ENCODE measurements at places on chromosomes 4 and X.

GRCh38 chr4:94758141-94758699 is 465 bp downstream of the BMPR1B start:
- no peak for DNase-seq

DNA sequence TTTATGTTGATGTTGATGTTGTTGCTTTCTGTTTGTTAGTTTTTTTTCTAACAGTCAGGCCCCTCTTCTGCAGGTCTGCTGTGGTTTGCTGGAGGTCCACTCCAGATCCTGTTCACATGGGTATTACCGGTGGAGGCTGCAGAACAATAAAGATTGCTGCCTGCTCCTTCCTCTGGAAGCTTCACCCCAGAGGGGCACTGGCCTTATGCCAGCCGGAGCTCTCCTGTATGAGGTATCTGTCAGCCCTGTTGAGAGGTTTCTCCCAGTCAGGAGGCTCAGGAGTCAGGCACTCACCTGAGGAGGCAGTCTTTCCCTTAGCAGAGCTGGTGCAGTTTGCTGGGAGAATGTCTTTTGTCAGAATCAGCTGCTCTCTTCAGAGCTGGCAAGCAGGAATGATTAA is 34.7 kb downstream of the CDX4 start:
- no peak for DNase-seq

DNA sequence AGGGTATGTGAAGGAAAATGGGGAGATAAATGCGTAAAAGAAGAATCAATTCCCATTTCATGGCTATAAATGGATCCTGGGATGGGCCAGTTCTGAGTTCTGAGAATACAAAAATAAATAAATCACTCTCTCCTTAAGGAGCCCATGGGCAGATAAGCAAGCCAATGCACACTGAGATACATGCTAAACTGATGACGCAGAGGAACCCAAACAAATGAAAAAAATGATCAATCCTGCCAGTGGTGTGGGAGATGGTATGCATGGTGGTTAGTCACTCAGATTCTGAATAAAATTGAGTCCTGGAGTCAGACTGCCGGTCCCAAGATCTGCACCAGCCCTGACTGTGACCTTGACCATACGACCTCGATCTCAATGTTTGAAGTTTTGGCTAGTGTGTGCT is 59.7 kb downstream of the NEIL3 start:
- no peak for DNase-seq

- DNase-seq, result no peak
Observed at GRCh38 chr4:122882857-122883735, 39.3 kb downstream of the NUDT6 start.

DNA sequence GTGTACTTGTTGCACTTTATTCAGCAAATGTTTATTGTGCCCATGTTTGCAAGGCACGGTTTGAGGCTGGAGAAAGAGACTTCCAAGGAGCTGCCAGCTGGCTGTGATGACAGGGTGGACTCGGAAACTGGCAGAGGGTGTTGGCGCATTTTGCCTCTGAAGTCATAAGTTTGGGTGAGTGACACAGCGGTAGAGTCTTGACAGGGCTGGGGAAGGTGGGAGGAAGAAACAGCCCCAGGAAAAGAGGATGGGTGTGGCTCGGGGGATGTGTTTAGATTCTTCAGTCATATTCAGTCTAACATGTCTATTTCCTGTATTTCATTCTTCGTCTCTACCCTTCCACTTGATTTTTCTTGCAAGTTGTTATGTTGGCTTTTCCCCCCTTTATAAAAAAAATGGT is 77.0 kb upstream of the STOX2 start:
- DNase-seq, result no peak

GRCh38 chr4:165517216-165517615 is 138.4 kb downstream of the CPE start:
- no peak for DNase-seq

DNA sequence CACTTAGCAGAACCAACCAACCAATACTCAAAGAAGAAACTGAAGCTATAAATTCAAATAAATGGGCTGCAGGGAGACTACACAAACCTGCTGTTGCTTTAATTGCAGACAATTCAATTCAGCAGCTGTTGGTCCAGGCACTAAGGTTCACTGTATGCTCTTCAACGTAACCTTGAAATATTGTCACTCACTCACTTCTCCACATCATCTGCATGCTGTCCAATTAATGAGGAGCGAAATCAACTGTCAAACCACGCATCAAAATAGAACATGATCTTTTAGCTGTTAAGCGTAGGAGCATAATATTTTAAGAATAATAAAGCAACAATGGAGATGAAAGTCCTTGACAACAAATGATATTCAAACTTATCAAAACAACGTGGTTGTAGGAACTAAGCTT is 17.0 kb downstream of the ENOX2 start:
- DNase-seq, result no peak

DNA sequence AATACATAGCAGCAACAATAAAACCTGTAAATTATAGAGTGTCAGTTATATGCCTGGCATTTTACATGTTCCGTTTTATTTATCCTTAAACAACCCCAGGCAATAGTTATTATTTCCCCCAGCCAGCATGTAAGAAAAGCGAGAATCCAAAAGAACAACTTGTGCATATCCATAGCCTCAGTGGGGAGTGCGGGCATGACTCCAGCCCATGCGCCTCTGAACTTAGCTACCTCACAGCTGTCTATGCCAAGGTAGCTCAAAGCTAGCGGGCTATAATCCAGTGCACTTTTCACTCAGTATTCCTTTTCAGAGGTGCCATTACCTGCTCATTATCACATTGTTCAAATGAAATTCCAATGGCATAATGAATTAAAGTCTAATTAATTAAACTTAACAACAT is 257.3 kb upstream of the EDNRA start:
- no peak for DNase-seq

DNA sequence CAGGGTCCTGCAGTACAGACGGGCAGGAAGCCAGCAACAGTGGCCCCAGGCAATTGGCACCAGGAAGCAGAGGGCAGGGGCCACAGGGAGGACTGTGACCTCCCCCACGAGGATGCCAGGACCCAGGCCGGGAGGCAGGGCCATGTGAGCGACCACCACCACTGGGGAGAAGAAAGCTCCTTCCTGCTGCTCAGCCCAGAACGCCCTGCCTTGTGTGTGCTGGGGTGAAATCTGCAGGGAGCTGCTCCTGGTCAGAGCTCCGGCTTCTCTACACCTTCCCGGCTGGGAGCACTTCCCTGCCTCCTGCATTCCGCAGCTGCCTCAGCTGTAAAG is 100.4 kb downstream of the HMX1 start:
- DNase-seq, result no peak

- no peak for DNase-seq
Observed at GRCh38 chr4:128346054-128346716, 58.6 kb upstream of the PGRMC2 start.

- no peak for DNase-seq
Observed at GRCh38 chrX:44871114-44871645, 1.8 kb upstream of the KDM6A start.

DNA sequence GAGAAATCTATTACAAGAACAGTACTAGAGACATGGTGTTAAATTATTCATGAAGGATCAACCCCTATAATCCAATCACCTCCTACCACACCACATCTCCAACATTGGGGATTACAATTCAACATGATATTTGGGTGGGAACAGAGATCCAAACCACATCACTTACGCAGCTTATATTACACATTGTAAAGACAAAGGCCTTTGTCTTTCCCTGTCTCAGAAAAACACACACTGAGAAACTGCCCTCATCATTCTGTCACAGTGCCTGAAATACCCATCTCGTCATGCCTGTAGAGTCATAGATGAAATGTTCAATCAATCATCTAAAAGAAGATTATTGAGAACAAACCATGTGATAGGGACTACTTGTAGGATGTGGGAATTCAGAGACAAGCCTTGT is 558.8 kb upstream of the GRIA3 start:
- DNase-seq, result no peak

DNA sequence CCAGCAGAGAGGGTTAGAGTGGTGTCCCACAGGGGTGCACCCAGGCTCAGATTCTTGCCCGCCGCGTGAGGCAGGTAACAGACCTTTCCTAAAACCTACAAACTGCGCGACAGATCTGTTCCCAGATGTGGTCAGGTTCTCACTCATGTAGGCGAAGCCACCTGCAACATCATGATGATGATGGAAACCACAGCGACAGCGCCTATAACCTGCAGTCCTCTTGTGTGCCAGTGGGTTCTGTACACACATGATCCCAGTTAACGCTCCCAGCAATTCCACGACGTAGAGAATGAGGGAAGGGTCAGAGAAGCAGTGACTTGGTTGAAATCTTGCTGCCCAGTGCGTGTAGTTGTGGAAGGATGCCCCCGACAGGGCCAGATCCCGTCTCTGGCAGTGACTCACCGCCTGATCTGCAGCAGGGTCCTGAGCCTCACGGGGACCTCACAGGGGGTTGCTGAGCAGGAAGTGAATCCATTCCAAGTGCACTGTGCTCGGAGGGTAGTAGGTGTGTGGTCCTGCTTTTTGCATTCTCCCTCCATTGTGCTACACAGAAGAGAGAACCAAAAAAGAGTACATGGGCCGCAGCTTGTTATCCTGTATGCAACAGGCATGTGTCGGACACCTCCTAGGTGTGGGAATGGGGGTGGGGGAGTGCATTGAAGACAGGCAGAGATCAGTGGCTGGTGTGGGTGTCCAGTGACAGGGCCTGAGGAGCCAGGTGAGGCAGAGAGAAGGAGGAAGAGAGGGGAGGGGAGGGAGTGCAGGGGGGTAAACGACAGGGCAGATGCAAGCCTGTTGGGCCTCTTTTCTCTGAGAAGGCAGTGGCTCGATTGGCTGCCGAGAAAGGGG is 66.6 kb downstream of the MTMR1 start:
- no peak for DNase-seq

DNA sequence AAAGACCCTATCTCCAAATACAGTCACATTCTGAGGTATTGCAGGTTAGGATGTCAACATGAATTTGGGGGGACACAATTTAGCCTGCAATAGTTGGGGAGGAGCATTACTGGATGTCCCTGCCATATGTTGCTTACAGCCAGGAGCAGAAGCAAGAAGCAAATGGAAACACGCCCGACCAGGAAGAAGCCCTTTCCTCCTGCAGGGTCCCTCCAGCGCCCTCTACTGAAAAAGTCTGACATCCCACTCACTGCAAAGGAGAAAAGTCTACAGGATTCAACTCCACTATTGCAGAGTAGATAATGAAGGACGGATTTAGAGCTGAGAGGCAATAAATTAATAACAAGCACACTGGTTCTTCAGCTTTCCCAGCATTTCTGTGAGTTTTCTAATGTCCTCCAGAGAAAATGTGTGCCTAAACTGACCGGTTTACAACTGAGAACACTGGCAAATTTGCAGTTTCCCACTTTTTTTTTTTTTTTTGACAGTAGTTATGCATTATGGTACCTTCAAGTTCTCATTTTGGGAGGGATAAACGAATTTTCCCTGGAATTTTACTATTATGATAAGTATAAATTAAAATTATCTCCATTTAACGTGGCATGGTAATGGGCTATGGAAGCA is 31.7 kb downstream of the COQ2 start:
- peak; percentile 65 for DNase-seq

- no peak for DNase-seq
Observed at GRCh38 chrX:154735695-154736393, 15.0 kb downstream of the GAB3 start.

GRCh38 chrX:31126205-31126604 is 54.4 kb upstream of the FTHL17 start:
- DNase-seq, result no peak

- no peak for DNase-seq
Observed at GRCh38 chr4:1172228-1172851, at the start of gene SPON2. Gene SPON2 (minus strand): TSS chr4:1172583.

- no peak for DNase-seq
Observed at GRCh38 chrX:70592091-70592490, 147.5 kb downstream of the DLG3 start.

- DNase-seq, result no peak
Observed at GRCh38 chr4:23413631-23414030, 476.2 kb downstream of the PPARGC1A start.

GRCh38 chr4:184318852-184319251 is 101.2 kb upstream of the ENPP6 start:
- DNase-seq, result no peak

DNA sequence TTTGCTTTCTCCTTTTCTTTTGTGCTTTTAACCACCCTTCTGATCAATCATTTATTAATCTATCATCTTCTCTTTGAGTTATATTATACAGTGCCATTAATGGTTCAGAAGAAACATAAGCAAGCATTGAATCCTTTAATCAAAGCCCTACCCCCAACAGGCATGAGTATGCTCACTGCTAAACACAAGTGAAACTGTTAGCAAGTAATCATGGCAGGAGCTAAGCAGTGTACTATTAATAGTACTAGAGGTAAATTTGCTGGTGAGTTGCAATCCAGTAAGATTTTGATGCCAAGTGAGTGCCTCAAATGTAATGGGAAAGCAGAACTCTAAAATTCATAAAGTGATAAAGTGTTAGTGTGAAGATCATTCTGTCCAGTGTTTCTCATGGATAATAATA is 57.2 kb downstream of the FNIP2 start:
- DNase-seq, result no peak

GRCh38 chr4:16860516-16860915 is 37.9 kb downstream of the LDB2 start:
- no peak for DNase-seq

DNA sequence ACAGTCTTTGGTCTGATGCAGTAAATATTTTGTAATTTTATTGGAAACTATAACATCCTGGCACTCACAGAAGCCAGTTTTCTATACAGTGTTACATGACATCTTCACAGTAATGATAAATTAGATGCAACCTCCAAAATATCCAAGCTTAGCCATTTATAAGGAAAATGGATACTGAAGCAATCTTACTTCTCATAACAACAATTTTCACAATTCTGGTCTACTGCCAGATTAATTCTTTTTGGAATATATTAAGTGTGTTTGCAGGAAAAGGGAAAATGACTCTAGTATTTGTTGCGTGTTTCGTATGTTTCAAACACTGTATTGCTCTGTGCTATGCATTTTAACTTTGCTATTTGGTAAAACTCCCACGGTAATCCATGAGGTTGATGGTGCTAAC is 1870.9 kb downstream of the ARAP2 start:
- no peak for DNase-seq

DNA sequence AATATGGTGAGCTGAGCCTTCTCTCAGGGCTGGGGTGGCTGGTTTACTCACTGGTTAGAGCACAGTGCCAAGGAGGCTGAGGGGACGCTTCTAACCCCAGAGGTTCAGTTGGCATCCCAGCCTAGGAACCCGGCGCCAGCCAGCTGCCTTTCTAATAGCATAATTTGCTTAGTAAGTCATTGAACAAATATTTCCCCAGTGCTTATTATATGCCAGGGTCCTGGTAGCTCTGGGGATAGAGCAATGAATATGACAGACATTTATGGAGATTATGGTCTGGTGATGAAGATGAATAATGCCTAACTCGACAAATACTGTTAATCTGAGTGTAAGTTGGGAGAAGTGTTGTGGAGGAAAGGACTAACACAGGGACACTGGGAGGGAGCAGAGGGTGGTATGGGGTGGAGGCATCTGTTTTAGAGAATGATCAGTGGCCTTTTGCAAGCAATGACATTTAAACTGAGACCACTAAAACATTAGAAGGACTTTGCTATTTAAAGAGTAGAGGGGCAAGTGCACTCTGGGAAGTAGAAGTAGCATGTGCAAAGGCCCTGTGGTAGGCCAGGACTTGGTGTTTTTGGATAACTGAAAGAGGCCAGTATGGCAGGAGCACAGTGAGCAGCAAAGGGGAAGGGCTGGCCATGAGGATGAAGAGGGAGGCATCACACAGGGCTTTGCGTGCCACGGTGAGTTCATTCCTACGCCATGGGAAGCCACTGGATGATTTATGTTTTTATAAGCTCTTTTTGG is 71.9 kb downstream of the ATG4A start:
- DNase-seq, result no peak

GRCh38 chr4:154526151-154526550 is 24.0 kb downstream of the PLRG1 start:
- no peak for DNase-seq

Measured in NCI-H1436 (cell line).